Stimulated activated CD4-positive, alpha-beta T cell treated with anti-CD3 and anti-CD28 coated beads, TNF-alpha, amount 100 ng/mL, for 1 hour (primary cell): ENCODE measurements at places on chromosomes 12 and 14.

- no peak for DNase-seq
Observed at GRCh38 chr12:123532019-123532418, 1.5 kb downstream of the RILPL1 start.

DNA sequence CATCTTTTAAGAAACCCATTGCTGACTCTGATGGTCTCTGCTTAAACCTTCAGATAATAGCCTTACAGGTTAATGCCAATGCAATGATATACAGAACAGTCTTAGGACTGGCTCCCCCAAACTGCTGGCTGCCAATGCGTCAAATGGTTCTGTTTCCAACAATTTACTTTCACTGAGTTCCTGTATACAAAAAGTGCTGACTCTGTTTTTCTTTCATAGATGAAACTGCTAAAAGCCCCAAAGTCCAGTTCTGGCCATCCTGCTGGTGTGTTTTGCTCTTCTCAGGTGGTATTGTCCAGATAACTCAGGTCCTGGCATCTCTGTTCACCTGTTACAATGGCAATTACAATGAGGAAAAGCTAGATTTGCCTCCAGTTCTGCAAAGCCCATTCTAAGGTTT is 326.9 kb downstream of the GRIN2B start:
- no peak for DNase-seq

GRCh38 chr12:29578731-29579130 is 81.2 kb upstream of the OVCH1 start:
- no peak for DNase-seq

DNA sequence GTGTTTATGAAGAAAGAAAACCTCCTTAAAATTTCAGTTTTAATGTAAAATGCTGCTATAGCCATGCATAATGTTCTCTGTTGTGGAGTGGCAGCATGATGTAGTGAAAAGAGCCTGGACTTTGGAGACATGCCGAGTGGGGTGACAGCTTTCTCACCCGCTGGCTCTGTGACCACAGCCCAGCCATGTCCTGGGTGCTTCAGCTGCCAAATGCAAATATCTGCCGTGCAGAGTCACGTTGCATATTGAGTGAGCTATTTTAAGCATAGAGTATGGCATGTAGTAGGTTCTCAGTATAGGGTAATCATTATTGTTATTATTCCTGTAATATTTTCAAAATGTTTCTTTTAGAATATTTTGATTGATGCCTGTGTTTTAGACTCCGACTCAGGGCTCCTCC is 15.5 kb upstream of the TCTN2 start:
- no peak for DNase-seq

GRCh38 chr14:80862983-80863382 is 78.6 kb downstream of the CEP128 start:
- DNase-seq = no peak

- no peak for DNase-seq
Observed at GRCh38 chr12:127412866-127413265, 854.1 kb upstream of the TMEM132C start.

DNA sequence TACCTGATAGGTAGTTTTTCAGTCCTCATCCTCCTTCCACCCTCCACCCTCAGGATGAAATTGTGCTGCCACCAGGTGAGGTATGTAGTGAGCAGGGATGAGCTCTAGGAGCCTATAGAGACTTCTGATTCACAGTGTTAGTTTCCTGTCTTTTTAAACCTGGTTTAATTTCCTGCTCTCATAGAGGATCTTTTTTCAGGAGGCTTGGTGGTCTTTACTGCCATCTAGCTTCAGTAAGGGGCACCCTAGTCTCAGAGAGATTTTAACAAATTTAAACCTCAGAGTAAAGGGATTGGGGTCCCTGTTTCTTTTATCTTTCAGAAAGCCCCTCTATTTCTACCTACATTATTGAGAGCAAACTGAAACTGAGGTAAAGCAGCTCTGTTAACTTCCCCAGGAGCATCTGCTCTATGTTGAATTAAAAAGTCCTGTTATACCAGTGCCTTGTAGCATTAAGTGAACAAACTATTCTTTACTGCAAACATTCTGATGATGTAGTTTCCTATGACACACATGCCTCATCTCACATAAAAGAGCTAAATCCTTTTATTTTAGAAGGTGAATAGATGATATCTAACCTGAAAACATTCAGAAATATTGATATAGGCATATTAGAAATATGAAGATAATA is 172.2 kb upstream of the DDHD1 start:
- DNase-seq = no peak

GRCh38 chr12:49088150-49088931 is 6.3 kb downstream of the DHH start:
- peak; percentile 45 for DNase-seq

GRCh38 chr14:104110491-104111209 is 25.1 kb downstream of the ASPG start:
- DNase-seq = no peak

DNA sequence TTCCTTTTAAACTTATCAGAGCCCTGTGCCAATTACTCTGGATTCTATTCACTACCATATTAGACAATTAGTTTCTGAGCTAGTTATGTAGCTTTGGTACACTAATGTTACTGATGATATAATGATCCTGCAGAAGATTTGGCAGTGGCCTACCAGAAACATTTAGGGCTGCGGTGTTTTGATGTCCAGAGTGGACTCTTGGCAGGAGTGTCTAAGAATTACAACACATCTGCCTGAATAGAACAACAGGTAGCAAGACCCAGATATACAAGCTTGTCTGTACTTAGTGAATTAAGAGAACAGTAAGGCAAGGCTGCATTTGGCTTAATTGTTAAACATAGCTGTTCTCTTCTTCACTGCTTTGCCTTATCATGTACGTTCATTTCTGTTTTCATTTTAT is 691.6 kb upstream of the FBXO33 start:
- no peak for DNase-seq

DNA sequence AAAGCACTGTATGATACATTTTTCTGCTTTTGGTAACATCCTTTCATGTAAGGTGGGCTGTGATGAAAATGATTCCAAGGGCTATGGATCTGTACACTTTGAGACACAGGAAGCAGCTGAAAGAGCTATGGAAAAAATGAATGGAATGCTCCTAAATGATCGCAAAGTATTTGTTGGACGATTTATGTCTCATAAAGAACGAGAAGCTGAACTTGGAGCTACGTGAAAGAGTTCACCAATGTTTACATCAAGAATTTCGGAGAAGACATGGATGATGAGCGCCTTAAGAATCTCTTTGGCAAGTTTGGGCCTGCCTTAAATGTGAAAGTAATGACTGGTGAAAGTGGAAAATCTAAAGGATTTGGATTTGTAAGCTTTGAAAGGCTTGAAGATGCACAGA is 22.1 kb upstream of the SRGAP1 start:
- DNase-seq = no peak

GRCh38 chr14:60151715-60152114 is 13.5 kb downstream of the DHRS7 start:
- DNase-seq = peak; percentile 40
